ENCODE measurements at places on chromosomes 3 and 15.

DNA sequence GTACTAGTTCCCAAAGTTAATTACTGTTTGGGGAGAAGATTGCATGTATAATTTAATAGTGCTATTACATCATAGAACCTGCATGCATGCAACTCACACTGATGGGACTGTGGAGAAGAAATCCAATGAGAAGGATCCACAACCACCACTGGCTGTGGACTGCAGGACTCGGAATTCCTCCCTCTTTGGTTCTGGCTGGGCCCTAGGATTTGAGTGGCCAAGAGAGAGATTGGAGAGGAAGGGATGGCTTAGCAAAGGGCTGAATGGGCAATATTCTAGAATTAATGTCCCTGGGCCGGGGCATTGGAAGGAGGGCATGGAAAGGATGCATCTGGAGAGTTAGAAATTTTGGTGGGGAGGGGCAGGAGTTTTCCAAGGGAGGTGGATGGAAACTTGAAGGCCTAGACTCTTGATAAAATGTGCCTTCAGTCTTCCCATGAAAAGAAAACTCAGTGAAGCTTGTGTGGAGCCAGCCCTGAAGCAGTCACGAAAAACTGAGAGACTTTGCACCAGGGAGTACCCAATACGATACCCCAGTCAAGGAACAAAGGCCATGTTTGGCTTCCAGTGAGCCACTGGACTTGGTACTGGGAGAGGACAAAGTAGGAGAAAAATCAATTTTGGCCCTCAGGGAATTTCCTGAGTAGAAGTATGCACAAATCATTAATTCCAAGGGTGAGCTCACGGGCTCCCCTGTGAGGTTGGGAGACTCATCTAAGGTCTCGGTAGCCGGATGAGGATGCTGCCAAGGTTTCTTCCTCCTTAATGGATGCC lies 31.4 kb upstream of the TPM1 start:
- no peak for DNase-seq

DNA sequence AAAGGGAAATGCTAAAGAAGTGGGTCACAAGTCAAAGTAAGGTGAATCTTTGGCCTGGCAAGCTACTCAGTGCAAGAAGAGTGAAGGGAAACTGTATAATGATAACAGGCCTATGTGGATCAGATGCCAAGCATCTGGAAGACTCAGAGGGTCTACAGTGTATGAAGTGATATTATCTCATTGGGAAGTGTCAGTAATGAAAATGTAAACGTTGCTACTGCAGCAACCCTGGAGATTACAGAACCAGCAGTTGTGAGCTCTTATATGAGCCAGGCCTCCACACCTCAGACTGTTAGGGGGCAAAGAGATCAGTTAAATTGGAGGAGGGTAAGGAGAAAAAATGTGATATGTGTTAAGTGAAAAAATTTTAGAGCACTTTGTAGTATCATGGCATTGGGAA lies 195.4 kb upstream of the DPH6 start:
- DNase-seq, result no peak

DNA sequence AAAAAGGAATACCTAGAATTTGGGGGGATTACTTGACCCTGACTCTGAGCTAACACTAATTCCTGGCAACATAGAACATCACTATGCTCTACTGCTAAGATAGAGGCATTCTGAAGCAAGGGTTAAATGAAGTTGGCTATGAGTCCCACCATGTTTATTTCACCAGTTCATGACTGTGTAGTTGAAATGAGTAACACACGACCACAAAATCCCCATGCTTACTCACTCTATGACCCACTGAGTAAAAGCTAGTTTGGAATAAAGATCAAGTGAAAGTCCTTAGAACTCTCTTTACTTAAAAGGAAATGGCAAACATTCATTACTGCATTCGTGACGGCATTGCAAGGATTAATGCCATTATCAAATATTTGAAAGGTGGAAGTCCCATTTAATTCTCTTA lies 47.4 kb downstream of the MRPL46 start:
- DNase-seq, result no peak

DNA sequence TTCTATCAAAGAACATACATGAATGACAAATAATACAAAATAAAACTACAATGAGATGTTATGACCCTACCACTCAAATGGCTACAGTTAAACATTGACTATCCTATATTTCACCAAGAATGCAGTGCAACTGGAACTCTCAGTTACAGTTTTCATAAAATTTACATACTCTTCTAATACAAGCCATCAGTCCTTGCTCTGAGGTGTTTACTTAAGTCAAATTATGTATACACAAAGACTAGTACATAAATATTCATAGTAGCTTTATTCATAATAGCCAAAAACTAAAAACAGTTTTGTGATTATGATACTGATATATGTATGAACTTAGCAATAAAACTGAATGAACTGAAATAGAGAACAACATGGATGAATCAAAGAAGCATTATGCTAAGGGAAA lies 19.2 kb downstream of the MLF1 start:
- DNase-seq, result no peak

GRCh38 chr15:38597219-38597800 lies 32.7 kb upstream of the RASGRP1 start:
- DNase-seq, result no peak

DNA sequence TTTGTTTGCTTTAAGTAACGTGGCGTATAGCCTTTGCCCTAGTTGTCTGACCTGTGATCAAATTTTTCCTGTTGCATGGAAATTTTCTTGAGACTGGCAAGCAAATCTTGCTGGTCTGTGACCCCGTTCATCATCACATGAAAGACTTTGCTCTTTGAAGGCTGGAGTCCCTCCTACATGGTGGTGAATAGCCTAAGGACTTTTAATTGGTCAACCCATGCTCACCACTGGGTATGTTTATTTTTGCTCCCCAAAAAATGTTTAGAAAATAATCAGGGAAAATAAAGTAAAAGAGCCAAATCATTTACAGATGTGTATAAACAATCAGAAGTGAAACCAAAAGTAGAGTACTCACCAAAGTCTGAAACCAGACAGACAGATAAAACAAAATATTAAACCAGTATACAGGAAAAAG lies 1075.3 kb upstream of the ALCAM start:
- DNase-seq, result peak; percentile 77

- DNase-seq, result peak; percentile 46
Measured at GRCh38 chr3:119912220-119912619, 130.3 kb downstream of the NR1I2 start.

DNA sequence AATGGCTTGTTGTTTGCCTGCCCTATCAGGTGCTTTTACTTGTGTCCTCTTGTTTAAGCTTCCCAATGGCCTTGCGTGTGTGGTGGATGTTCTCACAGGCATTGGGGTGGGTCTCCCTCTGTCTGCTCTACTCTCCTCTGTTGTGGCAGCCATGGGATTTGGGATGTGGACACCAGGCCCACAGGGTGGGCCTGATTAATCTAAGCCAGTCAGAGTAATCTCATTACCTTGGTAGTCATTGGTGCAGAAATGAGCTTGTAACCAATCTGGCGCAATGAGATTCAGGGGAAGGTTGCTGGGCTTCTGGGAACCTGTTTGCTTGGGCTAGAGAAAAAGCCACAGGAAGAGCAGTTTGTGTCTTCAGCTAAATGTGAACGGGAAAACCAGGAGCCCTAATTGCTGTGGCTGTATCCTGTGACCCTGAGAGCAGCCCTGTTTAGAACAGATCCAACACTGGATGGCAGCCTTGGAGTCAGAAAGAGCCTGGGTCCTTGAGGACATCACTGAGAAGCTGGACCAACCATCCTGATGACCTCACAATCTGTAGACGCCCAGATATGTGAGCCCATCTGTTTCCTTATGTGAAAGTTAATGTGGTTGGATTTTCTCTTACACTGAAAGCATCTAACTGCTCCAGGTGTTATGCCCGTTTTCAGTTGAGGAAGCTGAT lies 157.3 kb upstream of the UBE2E1 start:
- DNase-seq, result peak; percentile 21

GRCh38 chr3:11136830-11137626 lies 17.3 kb upstream of the HRH1 start:
- no peak for DNase-seq

- no peak for DNase-seq
Measured at GRCh38 chr3:159824333-159824732, 164.3 kb upstream of the IL12A start.

DNA sequence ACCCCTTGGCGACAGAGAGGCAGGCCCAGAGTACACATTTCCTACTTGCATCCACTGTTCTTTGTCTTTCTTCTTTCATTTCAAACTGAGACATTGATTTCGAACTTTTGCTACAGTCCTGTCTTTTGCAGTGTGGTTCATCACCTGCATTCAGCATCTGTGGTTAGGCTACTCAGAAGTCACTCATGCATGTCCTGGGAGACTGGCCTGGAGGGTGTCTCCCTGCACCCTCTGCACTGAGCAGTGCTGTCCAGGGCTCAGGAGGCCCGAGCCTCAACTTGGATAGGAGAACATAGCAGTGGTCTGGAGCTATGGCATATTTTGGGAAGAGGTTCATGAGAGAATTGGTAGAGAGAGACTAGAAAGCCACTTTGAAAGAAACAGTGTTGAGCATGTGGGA lies 240.2 kb upstream of the TPRG1 start:
- DNase-seq, result no peak

- no peak for DNase-seq
Measured at GRCh38 chr15:65164139-65164538, 21.0 kb downstream of the CLPX start.

GRCh38 chr3:183217548-183218332 lies 35.3 kb upstream of the B3GNT5 start:
- no peak for DNase-seq

DNA sequence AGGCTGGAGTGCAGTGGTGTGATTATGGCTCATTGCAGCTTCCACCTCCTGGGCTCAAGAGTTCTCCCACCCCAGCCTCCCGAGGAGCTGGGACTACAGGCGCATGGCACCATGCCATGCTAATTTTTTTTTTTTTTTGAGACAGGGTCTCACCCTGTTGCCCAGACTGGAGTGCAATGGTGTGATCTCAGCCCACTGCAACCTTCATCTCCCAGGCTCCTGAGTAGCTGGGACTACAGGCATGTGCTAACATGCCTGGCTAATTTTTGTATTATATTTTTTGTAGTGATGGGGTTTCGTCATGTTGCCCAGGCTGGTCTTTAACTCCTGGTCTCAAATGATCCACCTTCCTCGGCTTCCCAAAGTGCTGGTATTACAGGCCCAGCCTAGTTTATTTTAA lies 4.0 kb downstream of the TEX9 start:
- no peak for DNase-seq

GRCh38 chr15:42220216-42220615 lies 12.1 kb upstream of the VPS39 start:
- no peak for DNase-seq

GRCh38 chr15:86919581-86919980 lies 839.9 kb downstream of the AGBL1 start:
- no peak for DNase-seq

- no peak for DNase-seq
Measured at GRCh38 chr3:152760024-152760563, 74.8 kb upstream of the P2RY1 start.

GRCh38 chr15:66053991-66054390 lies 184.7 kb downstream of the RAB11A start:
- DNase-seq, result no peak
